ENCODE measurements at places on chromosomes 5 and 9.

DNA sequence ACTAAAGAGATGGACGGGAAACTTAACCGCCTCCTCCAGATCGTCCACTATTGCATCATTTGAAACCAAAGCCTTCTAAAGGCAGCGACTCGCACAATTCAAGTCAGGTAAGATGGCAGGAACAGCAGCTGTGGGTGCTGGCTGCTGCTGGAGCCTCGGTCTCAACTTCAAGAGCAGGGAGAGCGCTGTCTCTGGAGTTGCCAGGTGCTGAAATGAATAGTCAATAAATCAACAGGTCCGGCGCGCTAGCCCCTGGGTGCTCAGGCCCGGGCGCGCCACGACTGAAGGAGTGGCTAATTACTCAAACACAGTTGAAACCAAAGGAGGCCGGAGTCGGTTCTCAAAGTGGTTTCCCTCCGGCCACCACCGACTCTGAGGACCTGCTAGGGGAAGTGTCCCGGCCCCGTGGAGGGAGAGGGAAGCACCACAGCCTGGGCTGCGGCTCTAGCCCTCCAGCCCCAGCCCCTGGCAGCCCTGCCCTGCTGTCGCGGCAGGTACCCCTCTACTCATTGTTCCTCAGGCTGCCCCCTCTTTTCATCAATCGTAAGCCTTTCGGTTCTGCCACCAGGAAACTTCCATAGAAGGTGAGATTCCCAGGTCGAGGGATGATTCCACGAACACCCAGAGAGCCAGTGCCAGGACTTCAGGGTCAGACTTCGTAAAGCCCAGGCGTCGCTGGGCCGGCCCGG, 804 bp downstream of the TTC39B start:
- DNase-seq, result no peak

GRCh38 chr9:135062254-135062653, 25.2 kb upstream of the OLFM1 start:
- DNase-seq, result no peak

- no peak for DNase-seq
These were observed 80.7 kb downstream of the AP3B1 start for GRCh38 chr5:78213799-78214198.

DNA sequence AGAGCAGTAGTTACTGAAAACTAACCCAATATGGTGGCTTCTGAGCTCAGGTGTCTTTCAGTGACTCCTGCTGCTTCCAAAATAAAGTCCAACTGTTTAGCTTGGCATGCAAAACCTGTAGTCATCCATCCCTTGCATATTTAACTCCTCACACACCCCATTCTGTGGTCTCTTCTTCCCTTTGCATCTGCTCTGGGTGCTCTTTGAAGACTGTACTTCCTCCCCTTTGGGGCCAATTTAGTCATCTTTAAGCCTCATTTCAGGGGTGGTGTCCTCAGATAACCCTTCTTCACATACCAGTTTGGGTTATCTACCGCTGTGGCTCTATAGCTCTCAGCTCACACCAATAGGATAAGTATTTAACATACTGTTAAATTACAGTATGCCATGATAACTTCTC, 209.9 kb upstream of the DMRT1 start:
- no peak for DNase-seq

DNA sequence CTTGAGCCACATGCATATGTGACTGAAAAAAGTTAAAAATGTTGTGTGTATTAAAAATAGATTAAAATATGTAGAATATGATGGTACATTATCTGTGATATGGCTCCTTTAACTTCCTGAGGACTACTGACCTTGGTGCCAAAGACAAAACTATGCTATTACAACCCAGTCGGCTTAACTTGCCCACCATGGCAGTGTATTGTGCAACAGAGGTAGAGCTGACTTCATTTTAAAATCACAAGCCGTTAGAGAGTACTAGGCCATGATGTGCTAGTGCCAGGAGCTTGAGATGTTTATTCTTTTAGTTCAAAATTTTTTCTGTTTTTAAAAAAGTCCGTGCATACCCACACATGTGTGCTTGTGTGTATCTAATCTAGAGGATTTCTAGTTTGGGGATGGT, 46.3 kb downstream of the NAA35 start:
- no peak for DNase-seq

- DNase-seq, result no peak
These were observed 180.9 kb upstream of the SLC24A2 start for GRCh38 chr9:19969721-19970120.

DNA sequence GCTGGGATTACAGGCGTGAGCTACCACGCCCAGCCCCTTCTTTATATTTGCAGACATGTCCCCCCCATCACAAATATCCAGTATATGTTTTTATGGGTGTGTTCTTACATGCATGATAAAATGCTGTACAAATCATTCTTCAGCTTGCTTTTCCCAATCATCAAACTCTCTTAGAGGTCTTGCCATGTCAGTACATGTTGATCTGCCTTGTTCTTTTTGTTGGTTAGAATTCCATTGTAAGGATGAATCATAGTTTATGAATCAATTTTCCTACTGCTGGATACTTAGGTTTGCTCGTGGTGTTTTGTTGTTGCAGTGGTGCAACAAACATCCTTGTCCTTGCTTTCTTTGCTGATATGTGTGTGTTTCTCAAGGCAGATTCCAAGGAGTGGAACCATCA, 79.9 kb upstream of the NEURL1B start:
- DNase-seq, result no peak

GRCh38 chr5:434443-435146, 8.4 kb upstream of the EXOC3 start:
- DNase-seq, result no peak

- DNase-seq, result no peak
These were observed 13.1 kb upstream of the IFNA14 start for GRCh38 chr9:21252721-21253547.

DNA sequence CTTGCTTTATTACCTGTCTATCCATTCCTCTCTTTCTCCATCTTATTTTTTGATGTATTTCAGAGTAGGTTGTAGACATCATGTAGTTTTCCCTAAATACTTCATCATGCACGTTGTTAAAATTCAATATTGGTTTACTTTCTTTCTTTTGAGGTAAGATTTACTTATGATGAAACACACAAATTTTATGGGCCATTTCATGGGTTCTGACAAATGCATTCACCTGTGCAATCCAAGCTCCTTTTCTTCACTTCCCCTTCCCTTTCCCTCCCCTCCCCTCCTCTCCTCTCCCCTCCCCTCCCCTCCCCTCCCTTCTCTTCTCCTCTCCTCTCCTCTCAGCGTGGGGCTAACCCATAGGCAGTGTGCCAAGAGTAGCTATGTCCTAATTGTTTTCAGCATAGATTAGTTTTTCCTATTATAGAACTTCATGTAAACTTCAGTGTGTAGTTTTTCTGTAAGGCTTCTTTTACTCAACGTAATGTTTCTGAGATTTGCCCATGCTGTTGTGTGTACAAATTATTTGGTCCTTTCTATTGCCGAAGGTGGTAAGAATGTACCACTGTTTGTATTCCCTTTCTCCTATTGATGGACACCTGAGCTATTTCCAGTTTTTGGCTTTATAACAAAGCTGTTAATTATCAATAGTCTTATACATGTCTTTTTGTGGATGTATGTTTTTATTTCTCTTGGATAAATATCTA, 92.9 kb upstream of the CLINT1 start:
- DNase-seq, result no peak

- DNase-seq, result no peak
These were observed 535.7 kb upstream of the ACO1 start for GRCh38 chr9:31848505-31849285.

- no peak for DNase-seq
These were observed 371.9 kb downstream of the EBF1 start for GRCh38 chr5:158727771-158728311.

- DNase-seq, result no peak
These were observed 53.0 kb upstream of the CNTLN start for GRCh38 chr9:17081814-17082213.

GRCh38 chr5:121218086-121218485, 633.6 kb upstream of the FTMT start:
- no peak for DNase-seq

DNA sequence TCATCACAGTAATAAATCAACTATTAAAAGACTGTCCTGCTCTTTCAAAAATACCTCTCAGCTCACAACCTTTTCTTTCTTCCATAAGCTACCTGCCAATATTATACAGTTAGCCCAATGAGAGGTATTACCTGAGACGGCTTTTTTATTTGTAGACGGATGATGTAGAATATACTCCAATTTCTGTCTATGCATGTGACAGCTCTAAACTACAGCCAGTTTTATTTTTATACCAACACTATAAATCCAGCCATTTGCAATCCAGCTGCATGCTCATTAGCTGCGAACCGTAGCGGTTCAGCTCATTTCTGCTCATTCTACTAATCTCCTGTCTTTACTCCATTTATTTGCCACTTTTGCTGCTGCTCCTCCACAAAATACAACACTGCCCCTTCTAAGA, 51.2 kb downstream of the TBCA start:
- no peak for DNase-seq

- DNase-seq, result no peak
These were observed 97.9 kb upstream of the PCSK1 start for GRCh38 chr5:96530901-96531300.

GRCh38 chr9:113538131-113538530, 74.6 kb downstream of the RGS3 start:
- no peak for DNase-seq

GRCh38 chr9:35577486-35577885, 27.6 kb upstream of the TESK1 start:
- no peak for DNase-seq

DNA sequence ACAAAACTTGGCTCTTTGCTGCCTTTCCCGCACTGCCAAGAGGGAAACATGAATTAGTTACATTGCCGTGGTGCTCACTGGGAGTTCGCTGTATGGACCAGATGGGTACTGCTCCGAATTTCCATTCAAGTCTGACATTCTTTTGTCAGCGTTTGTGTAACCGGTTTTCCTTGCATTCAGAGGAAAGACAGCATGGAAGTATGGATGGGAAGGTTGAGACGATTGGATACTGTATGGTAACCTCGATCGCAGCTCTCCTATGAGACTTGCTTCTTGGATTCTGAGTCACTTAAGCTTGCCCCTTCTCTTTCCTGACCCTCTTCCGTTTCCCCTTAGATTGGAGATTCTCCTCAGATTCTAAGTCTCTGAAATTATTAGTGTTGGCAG, 625 bp upstream of the UBLCP1 start:
- DNase-seq, result no peak

- DNase-seq, result no peak
These were observed 1.9 kb downstream of the CERT1 start for GRCh38 chr5:75509546-75509945.

- DNase-seq, result no peak
These were observed 47.3 kb downstream of the LIFR start for GRCh38 chr5:38509185-38509584.

DNA sequence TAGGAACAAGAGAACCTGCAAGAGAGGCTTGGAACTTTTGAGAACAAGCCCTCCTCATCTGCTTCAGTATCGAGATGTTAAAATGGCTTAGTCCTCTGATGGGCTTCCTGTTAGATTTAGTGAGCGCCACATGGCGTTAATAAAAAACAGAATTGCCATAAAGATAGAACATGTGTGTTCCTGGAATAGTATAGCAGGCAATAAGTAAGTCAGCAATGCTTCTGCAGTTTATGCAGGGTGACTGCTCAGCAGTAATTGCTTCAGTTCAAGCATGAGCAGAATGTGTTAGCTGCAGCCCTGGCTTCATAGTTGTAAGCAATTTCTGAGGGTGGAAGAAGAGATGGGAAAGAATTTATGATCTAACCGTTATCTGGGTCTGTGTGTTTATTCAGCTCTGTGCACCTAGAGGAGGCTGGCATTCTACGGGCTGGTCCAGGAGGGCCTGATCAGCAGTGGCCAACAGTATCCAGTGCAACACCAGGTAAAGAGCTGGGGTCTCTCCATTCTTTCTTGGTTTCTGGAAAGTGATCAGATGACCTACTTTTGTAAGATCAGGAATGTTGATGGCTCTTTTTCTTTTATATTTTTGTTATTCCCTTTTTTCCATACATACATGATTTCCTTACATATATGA, 15.9 kb downstream of the PCDHAC2 start:
- DNase-seq, result no peak

GRCh38 chr5:53965459-53965858, 344.9 kb downstream of the ARL15 start:
- no peak for DNase-seq

DNA sequence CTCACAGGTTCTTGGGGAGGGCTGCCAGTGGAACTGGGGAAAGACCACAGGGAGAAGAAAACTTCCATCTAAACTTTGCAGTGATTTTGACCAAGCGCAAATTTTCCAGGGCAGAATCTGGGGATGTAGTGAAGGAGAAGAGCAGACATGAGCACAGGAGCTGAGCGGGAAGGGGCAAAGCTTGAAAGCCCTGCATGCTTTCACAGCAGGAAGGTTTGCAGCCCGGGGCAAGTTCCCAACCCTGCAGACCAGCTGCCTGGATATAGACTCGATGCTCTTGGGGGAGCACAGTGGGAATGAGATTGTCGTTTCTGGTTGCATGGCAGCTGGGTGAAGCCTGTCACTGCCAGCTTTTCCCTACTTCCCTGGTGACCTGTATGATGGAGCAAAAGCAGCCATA, 276.8 kb upstream of the RORB start:
- DNase-seq, result no peak

GRCh38 chr5:149455889-149456409, 76.9 kb upstream of the IL17B start:
- DNase-seq, result no peak

- DNase-seq, result no peak
These were observed 257.0 kb downstream of the TMEM167A start for GRCh38 chr5:82820188-82820587.
